Fibroblast of mammary gland (primary cell): ENCODE measurements at places on chromosomes 6 and 20.

- no peak for DNase-seq
Measured at GRCh38 chr6:12328701-12329100, 38.5 kb downstream of the EDN1 start.

DNA sequence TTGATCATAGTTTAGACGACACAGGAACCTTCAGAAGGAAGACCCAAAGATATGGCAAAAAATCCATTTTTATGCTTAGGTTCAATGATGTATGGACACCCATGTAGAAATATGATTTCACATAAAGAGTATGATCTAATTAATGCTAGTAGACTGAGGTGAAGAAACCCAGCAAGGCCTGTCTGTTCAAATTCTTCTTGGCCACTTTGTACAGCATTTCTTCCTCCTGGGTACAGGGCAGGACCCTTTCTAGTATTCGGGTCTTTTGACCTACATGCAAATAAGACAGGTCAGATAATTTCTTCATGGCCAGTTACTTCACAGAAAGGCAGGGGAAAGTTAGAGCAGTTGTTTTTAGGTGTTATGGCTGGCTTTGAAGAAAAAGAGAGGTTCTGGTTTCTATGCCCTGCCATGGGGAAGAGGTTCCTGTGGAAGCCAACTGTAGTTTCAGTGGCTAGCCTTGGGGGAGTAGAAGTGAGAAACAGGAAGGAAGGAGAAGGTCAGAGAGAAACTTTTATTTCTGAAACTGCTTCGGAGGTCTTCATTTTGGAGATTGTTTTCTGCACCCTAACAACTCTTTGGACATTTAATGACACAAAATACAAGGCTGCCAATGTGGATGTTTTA is 208.3 kb downstream of the PTPRK start:
- DNase-seq: no peak

DNA sequence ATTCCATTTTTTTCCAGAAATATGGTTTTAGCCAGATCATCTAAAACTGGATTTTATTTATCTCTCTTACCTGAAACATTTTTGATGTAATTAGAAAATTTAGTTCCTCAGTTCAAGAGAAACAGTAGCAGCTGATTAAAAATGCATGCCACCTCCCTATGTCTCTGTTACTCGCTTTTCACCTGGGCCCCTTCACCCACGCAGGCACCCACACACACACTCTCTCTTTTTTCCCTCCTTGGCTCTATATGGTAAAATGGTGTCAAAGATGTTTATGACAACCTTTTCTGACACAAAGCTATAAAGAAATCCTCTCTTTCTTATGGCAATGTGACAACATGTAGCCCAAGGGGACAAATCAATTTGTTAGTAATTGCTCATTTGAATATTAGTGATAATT is 5.8 kb upstream of the SGK1 start:
- DNase-seq: no peak

DNA sequence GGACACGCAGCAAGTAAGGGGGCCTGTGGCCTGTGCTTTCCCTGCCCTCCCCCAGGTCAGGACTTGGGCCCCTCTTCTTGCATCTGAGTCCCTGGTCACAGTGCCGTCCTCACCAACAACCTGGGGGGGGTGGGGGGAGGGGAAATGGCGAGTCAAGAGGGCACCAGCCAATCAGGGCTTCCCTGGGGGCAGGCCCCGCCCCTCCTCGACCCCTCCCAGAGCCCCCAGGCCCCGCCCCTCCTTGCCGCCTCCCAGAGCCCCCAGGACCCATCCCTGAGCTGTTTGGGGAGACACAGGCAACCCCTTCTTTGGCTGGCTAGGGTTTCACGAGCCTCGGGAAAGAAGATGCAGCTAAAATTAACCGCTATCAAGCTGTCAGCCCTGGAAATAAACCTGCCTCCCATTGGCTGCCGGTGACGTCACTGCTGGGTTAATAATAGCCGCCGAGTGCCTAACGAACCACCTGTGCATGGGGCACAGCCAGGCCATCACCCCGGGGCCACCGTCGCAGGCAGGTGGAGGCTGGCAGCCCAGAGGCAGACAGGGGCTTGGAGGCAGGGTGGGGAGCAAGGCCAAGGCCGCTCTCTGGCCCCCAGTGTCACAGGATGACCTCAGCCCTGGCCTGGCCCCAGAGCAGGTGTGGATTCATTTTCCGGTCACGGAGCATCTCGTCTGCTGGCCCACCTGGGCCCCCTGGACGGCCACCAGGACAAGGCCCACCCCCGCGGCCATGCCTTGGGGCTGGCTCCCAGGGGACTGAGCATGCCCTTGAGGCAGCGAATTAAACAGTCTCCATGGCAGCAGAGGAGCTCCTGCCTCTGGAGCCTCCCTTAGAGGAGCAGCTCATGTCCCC is 3.2 kb upstream of the EEF1A2 start:
- DNase-seq: no peak

- no peak for DNase-seq
Measured at GRCh38 chr6:159931112-159931511, 37.8 kb upstream of the IGF2R start.

GRCh38 chr6:48979085-48979484 is 484.0 kb downstream of the MMUT start:
- DNase-seq: no peak

- peak; percentile 94 for DNase-seq
Measured at GRCh38 chr20:4026093-4026601, 10.8 kb upstream of the RNF24 start.

- DNase-seq: no peak
Measured at GRCh38 chr20:58056921-58057686, 171.3 kb downstream of the ANKRD60 start.

- DNase-seq: peak; percentile 1
Measured at GRCh38 chr6:69985180-69985579, 118.8 kb downstream of the COL19A1 start.
